ENCODE measurements at places on chromosomes 2 and 18.

DNA sequence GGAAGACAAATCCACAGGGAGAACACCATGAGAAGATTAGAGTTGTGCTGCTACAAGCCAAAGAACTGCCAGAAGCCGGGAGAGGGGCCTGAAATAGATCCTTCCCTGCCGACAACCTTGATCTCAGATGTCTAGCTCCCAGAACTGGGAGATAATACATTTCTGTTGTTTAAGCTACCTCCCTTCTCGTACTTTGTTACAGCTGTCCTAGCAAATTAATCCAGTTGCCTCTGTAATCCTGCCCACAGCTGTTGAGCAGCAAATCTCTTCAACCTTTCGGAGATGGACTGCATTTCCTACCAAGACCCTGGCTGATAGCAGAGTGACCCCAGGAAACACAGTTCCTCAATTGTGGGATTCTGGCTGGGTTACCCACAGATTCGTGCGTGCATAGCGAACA lies 2.6 kb upstream of the TBC1D8 start:
- DNase-seq, result no peak

- no peak for DNase-seq
Observed at GRCh38 chr2:192773044-192773443, 578.3 kb upstream of the TMEFF2 start.

GRCh38 chr2:121382744-121383143 lies 97.7 kb upstream of the TFCP2L1 start:
- no peak for DNase-seq

DNA sequence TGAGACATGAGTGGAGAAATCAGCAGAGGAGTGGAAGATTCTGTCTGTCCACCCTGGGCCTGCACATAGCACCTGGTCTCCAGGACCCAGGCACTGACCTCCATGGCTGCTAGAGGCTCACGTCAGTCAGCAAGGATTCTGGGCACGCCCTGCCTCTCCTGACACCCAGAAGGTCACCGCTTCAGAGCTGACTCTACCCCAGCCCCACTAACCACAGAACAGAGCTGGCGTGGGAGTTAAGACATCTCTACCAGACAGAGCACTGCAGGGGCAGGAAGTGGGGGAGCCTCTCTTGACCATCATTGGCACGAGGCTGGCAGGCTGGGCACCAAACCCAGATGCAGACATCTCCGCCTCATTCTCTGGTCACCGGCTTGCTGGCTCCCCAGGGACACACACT lies 3.0 kb downstream of the ADCY3 start:
- no peak for DNase-seq

- no peak for DNase-seq
Observed at GRCh38 chr2:240955306-240956170, 42.9 kb upstream of the SNED1 start.

- DNase-seq, result no peak
Observed at GRCh38 chr2:230700447-230700846, 12.2 kb upstream of the CAB39 start.

DNA sequence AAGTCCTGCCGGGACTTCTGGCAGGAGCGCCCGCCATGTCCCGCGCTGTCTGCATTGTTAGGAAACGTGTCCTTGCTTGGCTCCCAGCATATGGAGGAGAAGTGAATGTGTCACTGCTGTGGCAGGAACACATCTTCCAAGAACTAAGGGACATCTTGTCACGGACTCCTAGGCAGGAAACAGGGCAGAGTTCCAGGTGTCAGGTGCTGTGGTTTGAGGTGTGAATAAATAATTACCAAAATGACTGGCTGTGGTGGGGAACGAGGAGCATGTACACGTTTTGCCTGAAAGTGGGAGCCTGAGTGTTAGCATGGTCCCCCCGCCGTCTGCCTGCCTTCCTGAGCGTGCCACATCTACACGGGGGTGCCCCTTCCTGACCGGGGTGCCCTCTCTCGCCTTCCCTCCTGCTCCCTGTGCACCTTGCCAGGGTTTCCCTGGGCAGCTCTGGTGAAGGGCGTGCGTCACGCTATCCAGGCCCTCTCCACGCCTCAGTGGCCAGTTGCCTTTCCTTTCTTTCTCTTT lies 237.5 kb downstream of the LDLRAD4 start:
- no peak for DNase-seq

GRCh38 chr2:99569386-99569785 lies 79.6 kb upstream of the REV1 start:
- DNase-seq, result no peak

- DNase-seq, result no peak
Observed at GRCh38 chr2:45585267-45585861, 25.7 kb downstream of the SRBD1 start.

GRCh38 chr2:135245071-135245470 lies 193.0 kb downstream of the RAB3GAP1 start:
- DNase-seq, result no peak

DNA sequence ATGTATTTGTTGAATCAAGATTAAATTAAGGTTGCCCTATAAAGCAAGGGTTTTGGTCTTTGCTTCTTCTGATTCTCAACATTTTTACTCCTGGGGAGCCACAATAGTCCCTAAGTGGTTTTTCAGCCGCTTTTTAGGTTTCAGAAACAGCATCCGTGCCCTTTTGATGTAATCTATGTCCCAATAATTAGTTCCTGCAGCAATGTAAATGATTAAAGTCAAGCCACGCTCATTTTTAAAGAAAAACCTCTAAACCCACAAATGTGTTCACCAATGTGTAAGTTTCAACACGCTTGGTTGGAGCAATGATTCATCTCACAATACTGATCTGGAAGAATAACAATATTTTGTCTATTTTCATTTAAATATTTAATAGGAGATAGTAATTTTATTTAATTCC lies 5.6 kb downstream of the ARL4C start:
- no peak for DNase-seq

GRCh38 chr2:217247476-217247875 lies 387.6 kb upstream of the TNP1 start:
- DNase-seq, result no peak

GRCh38 chr2:104939570-104940217 lies 85.8 kb downstream of the POU3F3 start:
- DNase-seq, result no peak

- DNase-seq, result no peak
Observed at GRCh38 chr2:33530690-33531548, 54.5 kb downstream of the RASGRP3 start.

- no peak for DNase-seq
Observed at GRCh38 chr2:168573128-168573903, 117.2 kb downstream of the CERS6 start.

DNA sequence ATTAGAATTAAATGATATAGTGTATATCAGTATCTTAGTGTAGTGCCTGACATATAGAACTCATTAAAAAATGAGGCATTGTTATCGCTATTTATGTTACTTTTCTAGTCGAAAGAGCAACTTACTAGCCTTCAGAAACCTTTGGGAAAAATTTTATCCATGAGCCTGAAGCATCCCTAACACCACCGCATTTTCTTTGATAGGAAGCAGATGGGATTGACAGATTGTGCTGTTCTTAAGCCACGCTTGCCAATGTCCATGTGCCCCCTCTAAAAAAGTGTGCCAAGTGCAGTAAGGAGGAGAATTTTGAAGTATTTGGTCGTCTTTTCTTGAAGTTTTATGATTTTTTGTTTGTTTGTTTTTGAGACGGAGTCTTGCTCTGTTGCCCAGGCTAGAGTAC lies 29.1 kb downstream of the PPM1B start:
- no peak for DNase-seq

DNA sequence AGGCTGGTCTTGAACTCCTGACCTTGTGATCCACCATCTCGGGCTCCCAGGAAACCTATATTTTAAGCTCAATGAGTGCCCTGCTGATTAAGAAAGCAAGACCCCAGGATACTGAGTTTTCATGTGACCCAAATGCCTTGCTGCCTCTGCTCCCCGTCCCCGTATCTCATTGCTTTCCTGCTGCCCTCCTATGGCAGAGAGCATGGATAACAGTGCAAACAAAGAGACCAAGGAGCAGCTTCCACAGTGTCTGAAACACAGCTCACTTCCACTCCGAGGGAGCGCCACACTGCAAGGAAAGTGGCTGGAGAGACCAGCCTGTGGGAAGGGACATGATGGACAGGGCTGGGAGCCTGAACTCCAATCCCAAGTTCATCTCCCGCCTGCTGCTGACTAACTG lies 246.8 kb downstream of the TMEM182 start:
- DNase-seq, result no peak

- no peak for DNase-seq
Observed at GRCh38 chr2:6186332-6187151, 494.4 kb downstream of the SOX11 start.

- no peak for DNase-seq
Observed at GRCh38 chr2:49972699-49973098, 818.4 kb upstream of the FSHR start.

GRCh38 chr18:23825978-23826405 lies 136.7 kb downstream of the LAMA3 start:
- no peak for DNase-seq

DNA sequence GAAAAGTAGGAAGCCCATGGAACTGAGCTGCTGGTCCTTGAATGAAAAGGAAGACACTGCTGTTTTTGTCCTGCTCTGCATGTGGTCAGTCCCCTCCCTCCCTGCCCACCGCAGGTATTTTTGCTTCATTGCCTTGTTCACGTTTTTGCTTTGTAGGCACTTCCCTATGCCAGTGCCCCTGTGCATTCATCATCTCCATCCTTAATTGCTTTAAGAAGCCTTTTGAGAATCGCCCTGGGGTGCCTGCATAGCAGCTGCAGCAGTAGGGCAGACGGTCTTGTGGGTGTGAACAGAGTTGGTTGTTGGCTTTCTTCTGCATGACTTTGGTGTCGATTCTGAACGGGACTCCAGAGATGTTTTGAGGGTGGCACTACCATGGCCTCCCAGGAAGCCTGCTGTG lies 97.0 kb downstream of the CABLES1 start:
- no peak for DNase-seq

- no peak for DNase-seq
Observed at GRCh38 chr2:32712870-32713269, 85.0 kb downstream of the TTC27 start.

DNA sequence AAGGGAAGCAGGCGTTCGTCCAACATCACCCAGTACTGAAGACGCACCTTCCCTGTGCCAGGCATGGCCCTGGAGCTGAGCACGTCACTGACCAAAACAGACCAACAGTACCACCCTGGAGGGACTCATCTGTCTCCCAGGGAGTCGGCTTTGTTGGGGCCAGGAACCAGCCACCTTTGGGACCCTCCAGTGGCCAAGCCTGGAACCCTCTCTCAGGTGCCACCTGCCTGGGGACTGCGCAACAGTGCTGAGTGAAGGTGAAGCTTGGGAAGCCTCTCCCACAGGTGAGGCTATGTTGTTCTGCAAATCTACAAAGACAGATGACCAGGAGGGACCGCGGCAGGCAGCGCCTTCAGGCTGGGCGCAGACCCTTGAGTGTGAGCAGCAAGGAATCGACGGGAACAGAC lies 91.4 kb upstream of the OTOS start:
- DNase-seq, result no peak

- no peak for DNase-seq
Observed at GRCh38 chr2:133606616-133607015, 38.4 kb upstream of the NCKAP5 start.

- DNase-seq, result no peak
Observed at GRCh38 chr2:126886211-126886915, 12.3 kb upstream of the TEX51 start.

- no peak for DNase-seq
Observed at GRCh38 chr2:223560749-223561435, 41.3 kb downstream of the SCG2 start.

GRCh38 chr2:208366215-208367127 lies 40.1 kb upstream of the PTH2R start:
- DNase-seq, result no peak

DNA sequence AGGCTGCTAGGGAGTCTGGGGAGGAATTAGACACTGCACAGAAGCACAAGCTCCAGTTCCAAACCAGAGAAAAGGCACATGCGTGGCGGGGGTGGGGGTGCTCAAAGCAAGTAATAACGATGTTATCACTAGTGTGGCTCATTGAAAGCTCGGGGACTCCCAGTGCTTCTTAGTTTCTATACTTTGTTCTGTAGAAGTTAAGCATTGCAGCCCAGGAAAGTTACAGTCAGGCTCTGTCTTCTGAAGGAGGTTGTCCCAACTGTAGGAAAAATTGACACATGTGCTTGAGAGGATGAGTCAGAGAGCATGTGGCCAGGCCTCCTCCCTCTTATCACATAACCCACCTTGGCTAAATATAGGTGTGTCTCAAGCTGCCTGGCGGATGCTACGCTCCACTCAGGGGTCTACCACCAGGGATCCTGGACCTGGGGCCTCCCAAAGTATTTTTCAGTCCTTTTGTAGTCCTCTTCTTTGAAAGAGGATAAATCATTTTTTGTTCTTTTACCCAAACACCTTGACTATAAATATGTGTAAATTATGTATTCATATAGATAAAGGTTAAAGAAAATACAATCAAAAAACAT lies 3.8 kb downstream of the GALNT5 start:
- no peak for DNase-seq

DNA sequence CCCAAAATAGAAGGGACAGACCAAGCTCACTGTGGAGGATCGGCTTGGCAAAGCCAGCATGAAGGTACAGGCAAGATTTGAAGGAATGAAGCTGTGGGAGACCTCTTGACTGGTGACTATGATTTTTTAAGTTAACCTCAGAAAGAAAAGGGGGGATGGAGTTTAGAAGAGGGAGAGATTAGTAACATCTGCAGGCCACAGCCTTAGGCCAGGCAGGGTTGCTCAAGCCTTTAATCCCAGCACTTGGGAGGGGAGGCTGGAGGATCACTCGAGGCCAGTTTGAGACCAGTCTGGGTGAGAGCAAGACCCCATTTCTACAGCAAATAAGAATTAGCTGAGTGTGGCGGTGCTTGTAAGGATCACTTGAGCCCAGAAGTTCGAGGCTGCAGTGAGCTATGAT lies 46.6 kb downstream of the ZNF532 start:
- DNase-seq, result peak; percentile 68

DNA sequence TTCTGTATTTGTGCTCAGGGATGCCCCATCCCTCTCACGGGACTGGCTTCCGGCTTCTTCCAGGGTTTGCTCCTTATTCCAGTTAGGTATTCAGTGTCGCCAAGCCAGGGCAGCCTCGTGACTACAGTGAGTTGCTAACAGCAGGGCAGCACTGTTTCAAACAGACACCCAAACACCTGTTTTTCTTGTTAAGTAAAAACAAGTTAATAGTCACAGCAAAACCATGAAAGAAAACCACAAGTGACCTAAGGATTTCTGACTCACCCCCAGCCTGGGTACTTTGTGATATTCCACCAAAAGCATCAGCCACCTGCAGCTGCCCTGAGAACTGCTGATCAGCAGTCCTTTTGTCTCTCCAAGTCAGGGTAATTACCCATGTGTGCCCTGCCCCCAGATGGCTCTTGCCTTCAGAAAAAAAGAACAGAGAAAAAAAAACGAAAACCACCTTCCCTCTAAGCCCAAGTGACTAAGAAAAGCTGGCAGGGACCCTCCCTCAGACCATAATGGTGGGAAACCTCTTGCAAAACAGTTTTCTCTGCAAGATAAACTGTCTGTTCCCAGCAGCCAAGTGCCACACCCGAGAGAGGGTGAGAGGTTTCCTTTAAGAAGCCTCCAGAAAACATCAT lies 178.2 kb downstream of the ANAPC1 start:
- no peak for DNase-seq

GRCh38 chr2:102915128-102915527 lies 153.3 kb downstream of the TMEM182 start:
- no peak for DNase-seq

GRCh38 chr2:28408764-28409599 lies 16.3 kb downstream of the FOSL2 start:
- DNase-seq, result no peak

- DNase-seq, result no peak
Observed at GRCh38 chr18:8623549-8624106, 14.4 kb downstream of the RAB12 start.

Measured in D721Med (cell line).